A549 treated with DMSO at 1 μM for 4 hours (cell line): ENCODE measurements at places on chromosomes 7 and 10. TPM values are rescaled to one million over a fixed set of nuclear protein-coding genes. Genes with fewer than 3 reads are reported as not detected.

Gene C10orf90
- total RNA-seq, result 2.4 to 3.6 TPM (median 2.7 TPM) in 5 replicates

Gene PPP1R3C
- 14.1 to 18.3 TPM (median 16.6 TPM) in 5 replicates for total RNA-seq

Gene OR2A5
- total RNA-seq, result not detected in 5 replicates

Gene SLC39A12
- total RNA-seq, result not detected in 5 replicates

Gene MICALL2
- 20.3 to 32.9 TPM (median 30.5 TPM) in 5 replicates for total RNA-seq

Gene SUGCT
- 1.2 to 1.6 TPM (median 1.2 TPM) in 5 replicates for total RNA-seq

Gene SMKR1
- 11.2 to 14.5 TPM (median 12.8 TPM) in 5 replicates for total RNA-seq

Gene MARVELD1
- 36.8 to 41.1 TPM (median 39.3 TPM) in 5 replicates for total RNA-seq

Gene TMEM176A
- not detected in 5 replicates for total RNA-seq

Gene ANXA8L1
- 87.4 to 123 TPM (median 98.7 TPM) in 5 replicates for total RNA-seq

Gene OR2A42
- not detected in 5 replicates for total RNA-seq

Gene IL6
- 2.3 to 7.6 TPM (median 3.2 TPM) in 5 replicates for total RNA-seq

Gene HSPA12A
- total RNA-seq, result 10.9 to 15.2 TPM (median 14.5 TPM) in 5 replicates

Gene CPA5
- total RNA-seq, result not detected in 5 replicates

Gene OR6B1
- total RNA-seq, result not detected in 5 replicates

Gene ANLN
- total RNA-seq, result 57.9 to 74.9 TPM (median 72.1 TPM) in 5 replicates

Gene ACSM6
- total RNA-seq, result not detected in 5 replicates

Gene GCK
- not detected in 5 replicates for total RNA-seq

Gene SCART1
- total RNA-seq, result 0.18 to 0.44 TPM (median 0.19 TPM) in 5 replicates

Gene LIPF
- total RNA-seq, result not detected in 5 replicates

Gene AGAP3
- total RNA-seq, result 62.0 to 72.4 TPM (median 67.1 TPM) in 5 replicates

Gene NODAL
- total RNA-seq, result 0.06 TPM in 1 of 5 replicates, not detected in the others

Gene TMEM229A
- not detected in 5 replicates for total RNA-seq

Gene PDE6C
- total RNA-seq, result not detected in 5 replicates

Gene RET
- 0.41 to 0.81 TPM (median 0.71 TPM) in 5 replicates for total RNA-seq

Gene CYP26C1
- total RNA-seq, result not detected in 5 replicates

Gene LZTS2
- 33.8 to 44.5 TPM (median 40.3 TPM) in 5 replicates for total RNA-seq

Gene ANKRD61
- 0.50 to 0.99 TPM (median 0.78 TPM) in 5 replicates for total RNA-seq

Gene NDUFB8
- 249 to 297 TPM (median 273 TPM) in 5 replicates for total RNA-seq

Gene ERVW-1
- total RNA-seq, result not detected in 5 replicates

Gene ADCYAP1R1
- total RNA-seq, result 0.02 to 0.13 TPM (median 0.08 TPM) in 5 replicates

Gene NUDCD3
- total RNA-seq, result 46.0 to 60.4 TPM (median 56.1 TPM) in 5 replicates

Gene TSC22D4
- 27.0 to 38.4 TPM (median 33.2 TPM) in 5 replicates for total RNA-seq
